A549 treated with Hydrocortisone at 1 μM for 4 hours (cell line): ENCODE measurements at places on chromosomes 5 and 9. TPM values are rescaled to one million over a fixed set of nuclear protein-coding genes. Genes with fewer than 3 reads are reported as not detected.

The GFPT2 gene
- total RNA-seq = 49.7 to 59.4 TPM (median 53.9 TPM) in 5 replicates

The PCDHGA2 gene
- total RNA-seq = 0.54 to 0.91 TPM (median 0.62 TPM) in 5 replicates

The LCNL1 gene
- 0.08 to 0.16 TPM (median 0.13 TPM) in 5 replicates for total RNA-seq

The GARIN3 gene
- not detected in 5 replicates for total RNA-seq

The ABCA1 gene
- total RNA-seq = 3.1 to 4.6 TPM (median 3.3 TPM) in 5 replicates

The LYRM7 gene
- 1.9 to 3.9 TPM (median 3.8 TPM) in 5 replicates for total RNA-seq

The DMRT1 gene
- total RNA-seq = 0.03 TPM in 1 of 5 replicates, not detected in the others

The CDKN2B-AS1 gene
- total RNA-seq = not detected in 5 replicates

The NSA2 gene
- 114 to 145 TPM (median 128 TPM) in 5 replicates for total RNA-seq

The BTNL3 gene
- total RNA-seq = not detected in 5 replicates

The PDZD2 gene
- total RNA-seq = 0.30 to 0.79 TPM (median 0.56 TPM) in 5 replicates

The TMEM252 gene
- not detected in 5 replicates for total RNA-seq

The GTF3C5 gene
- total RNA-seq = 60.6 to 65.1 TPM (median 64.8 TPM) in 5 replicates

The STK10 gene
- 19.4 to 22.8 TPM (median 20.9 TPM) in 5 replicates for total RNA-seq

The GRIN1 gene
- 0.22 to 0.66 TPM (median 0.45 TPM) in 5 replicates for total RNA-seq

The IFNB1 gene
- total RNA-seq = not detected in 5 replicates

The CCDC180 gene
- total RNA-seq = 0.48 to 1.2 TPM (median 0.82 TPM) in 5 replicates

The IL5 gene
- not detected in 5 replicates for total RNA-seq

The PCDHGB1 gene
- 1.3 to 2.2 TPM (median 1.6 TPM) in 5 replicates for total RNA-seq

The HK3 gene
- total RNA-seq = 0.05 to 0.18 TPM (median 0.10 TPM) in 3 of 5 replicates, not detected in the others

The DBN1 gene
- total RNA-seq = 54.3 to 70.9 TPM (median 65.2 TPM) in 5 replicates

The PFN3 gene
- total RNA-seq = not detected in 5 replicates

The GABRA1 gene
- not detected in 5 replicates for total RNA-seq

The FOXE1 gene
- total RNA-seq = 3.4 to 4.0 TPM (median 3.7 TPM) in 5 replicates

The LHX2 gene
- 3.5 to 4.9 TPM (median 4.7 TPM) in 5 replicates for total RNA-seq

The GFRA3 gene
- total RNA-seq = 0.06 to 0.12 TPM (median 0.07 TPM) in 3 of 5 replicates, not detected in the others

The ZNF300 gene
- 2.0 to 3.0 TPM (median 2.3 TPM) in 5 replicates for total RNA-seq

The DNM1 gene
- 79.3 to 92.9 TPM (median 87.9 TPM) in 5 replicates for total RNA-seq

The CCDC187 gene
- total RNA-seq = 0.02 to 0.03 TPM in 2 of 5 replicates, not detected in the others

The ZNF883 gene
- total RNA-seq = 0.62 to 0.89 TPM (median 0.84 TPM) in 5 replicates

The DBH gene
- not detected in 5 replicates for total RNA-seq

The PCDHGA6 gene
- 0.14 to 0.26 TPM (median 0.20 TPM) in 5 replicates for total RNA-seq

The FBXO4 gene
- 5.2 to 7.3 TPM (median 6.9 TPM) in 5 replicates for total RNA-seq

The ARL14EPL gene
- total RNA-seq = 0.10 to 0.43 TPM (median 0.24 TPM) in 5 replicates

The TOPORS gene
- 10.0 to 15.8 TPM (median 11.4 TPM) in 5 replicates for total RNA-seq

The CFAP90 gene
- total RNA-seq = 0.36 to 0.81 TPM (median 0.77 TPM) in 5 replicates

The TEX48 gene
- not detected in 5 replicates for total RNA-seq

The IER5L gene
- total RNA-seq = 20.0 to 42.8 TPM (median 41.0 TPM) in 5 replicates

The GIN1 gene
- total RNA-seq = 4.1 to 6.9 TPM (median 4.1 TPM) in 5 replicates

The HRH2 gene
- 0.38 to 0.59 TPM (median 0.41 TPM) in 5 replicates for total RNA-seq

The FAM174A gene
- total RNA-seq = 10.9 to 14.6 TPM (median 13.0 TPM) in 5 replicates

The TSTD2 gene
- total RNA-seq = 9.6 to 11.2 TPM (median 10.9 TPM) in 5 replicates
